ENCODE measurements at places on chromosomes 2 and 18.

DNA sequence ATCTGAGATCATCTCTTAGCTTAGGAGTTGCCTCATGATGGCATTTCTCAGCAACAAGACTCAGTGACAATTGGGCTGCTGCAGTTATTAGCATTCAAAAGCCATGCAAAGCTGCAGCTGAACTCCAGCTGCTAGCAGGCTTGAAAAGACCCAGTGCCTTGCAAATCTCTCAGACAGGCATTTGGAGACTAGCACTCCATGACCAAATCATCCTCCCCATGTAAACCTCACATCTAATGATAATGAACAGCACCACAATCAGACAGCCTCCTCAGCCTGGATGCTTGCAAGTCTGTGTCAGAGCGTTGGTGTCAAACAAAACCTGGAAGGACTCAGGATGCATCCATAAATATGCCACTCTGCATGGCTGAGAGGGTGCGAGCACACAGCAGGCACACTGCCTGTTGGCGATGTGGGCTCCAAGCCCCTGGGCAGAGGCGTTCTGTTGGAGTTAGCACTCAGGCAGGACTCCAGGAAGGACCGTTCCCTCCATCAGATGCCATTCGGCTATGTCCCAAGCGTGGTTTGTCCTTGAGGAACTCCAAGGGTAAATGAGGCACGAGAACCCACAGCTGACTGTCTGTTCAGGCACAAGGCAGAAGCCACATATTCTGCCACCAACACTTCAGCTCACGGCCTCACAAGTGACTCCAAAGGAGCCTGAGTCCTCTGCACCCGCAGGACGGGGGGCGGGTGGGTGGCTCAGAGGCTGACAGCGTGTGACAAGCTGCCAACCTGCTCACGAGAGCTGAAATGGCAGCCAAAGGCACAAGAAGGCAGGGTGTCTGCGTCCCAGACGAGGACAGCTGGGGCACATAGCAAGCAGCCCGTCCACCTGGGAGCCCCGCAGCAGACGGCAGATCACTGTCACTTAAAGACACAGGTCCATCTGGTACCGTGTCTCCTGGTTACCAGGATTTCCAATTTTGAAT lies 183.8 kb downstream of the MYT1L start:
- DNase-seq, result no peak

DNA sequence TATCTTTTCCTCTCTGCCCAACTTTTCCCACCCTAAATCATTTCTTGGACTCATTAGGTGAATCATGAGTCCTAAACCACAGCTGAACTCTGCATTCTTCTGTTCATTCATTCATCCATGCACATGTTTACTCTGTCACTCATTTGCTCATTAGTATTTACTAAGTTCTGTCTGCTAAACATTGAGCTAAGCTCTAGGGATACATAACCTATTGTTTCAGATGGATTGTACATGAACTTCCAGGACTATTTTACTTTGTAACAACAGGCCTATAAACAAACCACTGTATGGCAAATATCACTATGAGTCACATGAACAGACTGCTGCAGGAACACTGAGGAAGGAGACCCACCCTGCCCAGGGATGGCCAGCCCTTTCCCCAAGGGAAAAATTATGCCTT lies 14.6 kb upstream of the DYNC2LI1 start:
- DNase-seq, result peak; percentile 98

GRCh38 chr2:44273596-44273995 lies 1.7 kb upstream of the SLC3A1 start:
- DNase-seq, result no peak

GRCh38 chr2:157839822-157840221 lies 36.3 kb downstream of the ACVR1 start:
- no peak for DNase-seq

DNA sequence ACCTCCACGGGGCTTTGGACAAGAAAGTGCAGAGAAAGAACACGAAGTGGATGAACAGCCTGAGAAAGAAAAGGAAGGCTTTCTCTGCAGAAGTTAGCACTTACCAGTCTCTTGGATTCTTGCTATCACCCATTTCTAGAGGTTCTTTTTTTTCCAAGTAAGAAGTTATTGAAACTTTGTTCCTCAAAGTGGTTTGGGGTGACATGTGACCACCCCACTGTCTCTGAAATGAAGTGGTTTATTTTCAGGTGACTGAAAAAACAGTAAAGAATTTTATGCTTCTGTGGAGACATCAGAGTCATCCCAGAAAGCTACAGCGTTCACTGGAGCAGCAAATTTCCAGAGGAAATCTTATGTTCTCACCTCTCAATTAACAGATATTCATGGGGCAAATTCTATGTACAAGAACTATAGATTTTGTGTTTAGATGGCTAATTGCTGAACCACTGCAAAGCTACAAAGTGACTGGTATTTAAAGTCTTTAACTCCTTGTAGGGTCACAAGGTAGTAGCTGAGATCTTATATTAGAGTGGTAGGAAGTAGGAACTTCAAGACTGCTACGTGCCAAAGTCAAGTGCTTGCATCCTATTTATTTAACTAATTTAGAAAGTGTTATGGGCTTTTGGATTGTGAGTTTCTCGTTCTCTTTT lies 267.5 kb downstream of the TGIF1 start:
- DNase-seq, result no peak

- DNase-seq, result no peak
Measured at GRCh38 chr18:80225685-80226084, 21.6 kb downstream of the PARD6G start.

DNA sequence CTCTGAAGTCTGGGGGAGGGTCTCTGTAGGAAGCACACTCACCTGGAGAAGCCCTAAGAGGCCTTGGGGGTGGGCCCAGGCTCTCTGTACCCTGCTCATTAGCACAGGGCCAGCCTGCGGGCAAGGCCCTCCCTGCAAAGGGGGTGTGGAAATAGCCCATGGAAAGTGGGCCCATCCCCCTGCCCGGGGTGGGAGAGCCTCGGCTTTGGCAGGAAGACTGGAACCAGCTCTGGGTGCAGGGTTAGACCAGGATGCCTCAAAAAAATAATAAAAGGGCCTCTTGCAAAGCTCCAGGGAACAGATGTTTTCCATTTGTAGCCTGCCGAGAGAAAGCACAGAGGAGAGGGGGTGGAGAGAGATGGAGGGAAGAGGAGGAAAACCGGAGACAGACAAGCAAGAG lies 98.7 kb downstream of the STPG4 start:
- DNase-seq, result no peak

DNA sequence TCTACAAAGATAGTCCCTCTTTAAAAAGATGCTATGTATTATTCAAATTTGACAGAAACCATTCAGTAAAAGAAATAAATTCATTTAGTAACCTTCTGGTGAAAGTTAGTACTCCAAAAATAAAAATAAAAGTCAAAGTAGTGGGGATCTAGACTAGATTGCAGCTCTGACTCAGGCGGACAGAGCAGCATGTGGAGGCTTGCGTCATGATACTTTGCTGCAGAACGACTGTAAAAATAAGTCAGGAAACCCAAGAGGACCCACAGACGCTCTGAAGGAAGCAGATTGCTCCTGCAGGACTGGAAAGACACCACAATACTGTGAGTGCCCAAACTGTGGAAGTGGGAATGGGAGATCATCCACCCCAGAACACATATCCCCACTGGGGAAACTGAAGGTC lies 301.9 kb downstream of the RIT2 start:
- DNase-seq, result no peak

GRCh38 chr2:20282916-20283592 lies 58.1 kb upstream of the SDC1 start:
- no peak for DNase-seq

- DNase-seq, result no peak
Measured at GRCh38 chr18:22985250-22985649, 52.1 kb downstream of the RBBP8 start.

- DNase-seq, result peak; percentile 83
Measured at GRCh38 chr2:43426305-43427031, 169.4 kb downstream of the THADA start.

DNA sequence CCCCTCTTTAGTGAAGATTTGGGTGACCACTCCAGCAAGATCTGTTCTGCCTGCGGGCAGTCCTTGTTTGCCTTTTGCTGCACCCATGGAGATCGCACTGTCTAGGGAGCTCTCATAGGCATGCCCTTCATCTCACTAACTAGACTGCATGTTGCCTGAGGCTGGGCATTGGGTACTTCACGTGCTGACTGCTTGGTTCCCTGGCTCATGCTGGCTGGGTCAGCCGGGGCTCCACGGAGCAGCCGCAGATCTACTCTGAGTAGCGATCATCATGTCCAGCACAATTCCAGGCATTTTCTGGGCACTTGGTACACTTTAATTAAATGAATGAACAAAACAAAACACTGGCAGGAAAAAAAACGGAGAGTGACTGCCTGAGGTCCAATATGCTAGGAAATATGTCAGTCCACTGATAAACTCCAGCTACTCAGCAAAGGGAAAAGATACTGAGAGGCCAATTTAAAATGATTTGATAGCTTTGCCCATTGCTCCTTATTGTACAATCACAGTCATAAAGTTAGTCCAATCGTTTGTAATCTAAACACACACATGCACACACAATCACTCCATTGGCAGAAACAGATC lies 220.3 kb downstream of the C1D start:
- DNase-seq, result no peak

DNA sequence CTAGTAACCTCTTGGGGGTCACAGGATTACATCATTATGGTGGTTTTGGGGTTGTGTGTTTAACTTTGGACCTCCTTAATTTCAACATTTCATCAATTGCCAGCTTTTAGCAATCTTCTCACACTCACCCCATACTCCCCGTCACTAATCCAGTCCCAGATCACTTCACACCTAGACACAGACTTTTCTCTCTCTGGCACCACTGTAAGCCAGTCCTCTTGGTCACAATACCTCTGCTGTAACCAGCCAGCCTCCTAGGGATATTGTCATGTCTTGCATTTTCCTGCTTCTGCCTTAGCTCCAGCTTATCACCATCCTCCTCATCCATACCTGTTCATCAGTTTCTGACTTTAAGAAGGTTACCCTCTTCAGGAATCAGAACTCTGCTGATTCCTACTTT lies 1.6 kb upstream of the STK17B start:
- DNase-seq, result no peak

GRCh38 chr2:215699700-215700538 lies 264.1 kb upstream of the FN1 start:
- no peak for DNase-seq

DNA sequence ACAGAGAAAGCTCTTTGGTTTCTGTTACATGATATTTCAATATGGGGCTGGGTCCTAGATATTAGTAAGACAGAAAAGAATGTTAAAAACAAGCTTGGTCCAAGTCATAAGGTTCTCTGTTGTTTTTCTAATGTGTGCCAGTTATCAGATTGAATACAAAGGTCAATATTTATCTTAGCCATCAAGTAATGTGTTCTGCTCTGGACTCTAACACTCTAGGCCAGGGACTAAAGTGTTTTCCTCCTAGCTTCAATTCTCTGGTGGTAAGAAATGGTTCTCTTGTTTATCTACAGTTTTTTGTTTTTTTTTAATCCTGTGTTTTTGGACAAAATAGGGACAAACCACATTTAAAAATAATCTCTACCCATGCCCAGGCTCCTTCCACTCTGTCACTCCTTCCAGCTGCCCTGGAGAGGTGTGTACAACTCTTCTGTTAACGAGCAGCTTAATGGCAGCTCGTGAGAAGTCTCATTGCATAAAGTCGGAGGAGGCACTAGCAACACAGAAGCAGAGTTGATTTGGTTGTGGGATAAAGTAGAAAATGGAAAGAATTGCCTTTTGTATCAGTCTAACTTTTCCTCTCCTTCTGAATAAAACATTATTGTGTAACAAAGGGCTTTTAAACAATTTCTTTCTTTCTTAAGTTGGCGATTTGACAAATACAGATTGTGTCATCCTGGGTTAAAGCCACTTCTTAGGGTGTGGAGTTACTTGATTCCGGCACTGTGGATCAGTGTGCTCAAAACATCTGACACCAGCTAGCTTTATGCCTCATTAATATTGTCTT lies 8.0 kb upstream of the SESTD1 start:
- DNase-seq, result peak; percentile 18

DNA sequence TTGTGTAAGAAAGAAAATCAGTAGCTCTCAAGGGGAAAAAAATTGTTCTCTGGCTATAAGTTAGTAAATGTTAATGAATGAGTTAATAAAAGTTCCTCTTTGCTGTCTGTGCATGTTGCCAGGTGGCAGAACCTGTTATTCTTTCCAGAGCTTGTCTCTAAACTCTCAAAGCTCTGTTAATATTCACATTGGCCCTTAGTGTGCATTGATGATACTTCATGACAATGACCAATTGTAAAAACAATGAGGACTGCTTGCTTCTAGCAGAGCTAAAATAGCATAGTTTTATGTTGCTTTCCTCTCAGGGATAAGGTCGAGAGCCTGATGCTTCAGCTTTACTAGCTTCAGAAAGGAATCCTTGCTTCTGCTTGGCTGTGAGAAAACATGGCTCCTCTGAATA lies 91.5 kb downstream of the RAD51AP2 start:
- peak; percentile 53 for DNase-seq

GRCh38 chr2:31125918-31126695 lies 12.1 kb downstream of the GALNT14 start:
- peak; percentile 84 for DNase-seq

GRCh38 chr18:13216092-13216582 lies 2.4 kb upstream of the LDLRAD4 start:
- DNase-seq, result peak; percentile 77

DNA sequence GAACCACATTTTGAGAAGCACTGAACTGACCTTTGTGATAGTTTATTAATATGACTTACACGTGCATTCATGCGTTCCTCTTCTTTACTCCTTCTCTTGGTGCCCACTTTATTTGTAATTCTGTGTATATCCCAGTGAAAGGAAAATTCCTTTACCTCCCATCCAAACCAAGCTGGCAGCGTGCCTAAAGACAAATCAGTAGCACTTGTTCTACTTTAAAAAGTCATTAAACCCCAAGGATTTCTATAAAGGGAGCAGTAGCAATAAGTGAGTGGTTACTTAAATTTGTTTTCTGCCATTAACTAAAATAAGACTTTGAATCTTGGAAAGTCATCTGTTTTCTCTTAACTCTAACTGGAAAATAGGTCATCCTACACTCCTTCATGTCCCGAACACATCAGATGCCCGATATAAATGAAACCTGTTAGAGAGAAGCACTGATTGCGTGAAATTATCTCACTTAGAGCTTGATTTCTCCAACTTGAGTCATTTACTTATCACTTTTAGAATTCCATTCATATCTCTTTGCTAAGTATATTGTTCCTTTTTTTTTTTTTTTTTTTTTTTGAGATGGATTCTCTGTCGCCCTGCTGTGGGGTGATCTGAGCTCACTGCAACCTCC lies 10.7 kb downstream of the PIK3C3 start:
- no peak for DNase-seq

- no peak for DNase-seq
Measured at GRCh38 chr2:170354388-170354787, 176.4 kb downstream of the MYO3B start.

GRCh38 chr2:59249441-59250306 lies 1008.5 kb upstream of the FANCL start:
- no peak for DNase-seq
